ENCODE measurements at places on chromosomes 5 and 9.

GRCh38 chr5:10525124-10525495, 38.8 kb upstream of the ANKRD33B start:
- no peak for DNase-seq

DNA sequence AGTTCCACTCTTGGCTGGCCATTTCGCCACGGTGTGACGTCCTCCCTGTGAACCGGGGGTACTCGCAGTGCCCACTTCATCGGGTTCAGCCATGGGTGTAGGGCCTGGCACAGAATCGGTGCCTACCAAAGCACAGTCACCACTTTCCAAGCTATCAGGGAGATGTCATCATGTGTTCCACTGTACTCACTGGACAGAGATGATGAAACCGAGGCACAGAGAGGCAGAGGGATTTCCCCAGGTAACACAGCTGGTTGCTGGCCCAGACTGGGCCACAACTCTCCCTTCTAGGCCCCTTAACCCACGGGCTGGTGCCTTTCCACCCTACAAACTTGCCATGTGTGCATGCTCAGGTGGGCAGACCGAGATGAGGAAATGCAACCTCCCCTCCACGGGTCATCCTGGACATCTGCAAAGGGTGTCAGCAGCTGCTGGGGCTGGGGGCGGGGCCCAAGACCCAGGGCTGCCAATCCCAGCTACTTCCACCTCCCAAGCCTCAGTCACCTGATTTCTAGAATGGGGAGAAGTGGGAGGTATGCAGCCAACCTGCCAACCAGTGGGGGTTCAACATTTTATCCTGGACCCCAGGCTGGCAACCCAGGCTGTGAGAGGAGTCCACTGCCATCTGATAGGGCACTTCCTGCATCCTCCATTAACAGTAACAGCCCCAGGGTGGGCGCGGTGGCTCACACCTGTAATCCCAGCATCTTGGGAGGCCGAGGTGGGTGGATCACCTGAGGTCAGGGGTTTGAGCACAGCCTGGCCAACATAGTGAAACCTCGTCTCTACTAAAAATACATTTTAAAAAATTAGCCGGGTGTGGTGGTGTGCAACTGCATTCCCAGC, 893 bp upstream of the SH2D3C start:
- DNase-seq: peak; percentile 53

- DNase-seq: peak; percentile 73
These were observed 8.7 kb downstream of the STK10 start for GRCh38 chr5:172178991-172179989.

- DNase-seq: no peak
These were observed 596.0 kb downstream of the SEMA5A start for GRCh38 chr5:8949908-8950307.

DNA sequence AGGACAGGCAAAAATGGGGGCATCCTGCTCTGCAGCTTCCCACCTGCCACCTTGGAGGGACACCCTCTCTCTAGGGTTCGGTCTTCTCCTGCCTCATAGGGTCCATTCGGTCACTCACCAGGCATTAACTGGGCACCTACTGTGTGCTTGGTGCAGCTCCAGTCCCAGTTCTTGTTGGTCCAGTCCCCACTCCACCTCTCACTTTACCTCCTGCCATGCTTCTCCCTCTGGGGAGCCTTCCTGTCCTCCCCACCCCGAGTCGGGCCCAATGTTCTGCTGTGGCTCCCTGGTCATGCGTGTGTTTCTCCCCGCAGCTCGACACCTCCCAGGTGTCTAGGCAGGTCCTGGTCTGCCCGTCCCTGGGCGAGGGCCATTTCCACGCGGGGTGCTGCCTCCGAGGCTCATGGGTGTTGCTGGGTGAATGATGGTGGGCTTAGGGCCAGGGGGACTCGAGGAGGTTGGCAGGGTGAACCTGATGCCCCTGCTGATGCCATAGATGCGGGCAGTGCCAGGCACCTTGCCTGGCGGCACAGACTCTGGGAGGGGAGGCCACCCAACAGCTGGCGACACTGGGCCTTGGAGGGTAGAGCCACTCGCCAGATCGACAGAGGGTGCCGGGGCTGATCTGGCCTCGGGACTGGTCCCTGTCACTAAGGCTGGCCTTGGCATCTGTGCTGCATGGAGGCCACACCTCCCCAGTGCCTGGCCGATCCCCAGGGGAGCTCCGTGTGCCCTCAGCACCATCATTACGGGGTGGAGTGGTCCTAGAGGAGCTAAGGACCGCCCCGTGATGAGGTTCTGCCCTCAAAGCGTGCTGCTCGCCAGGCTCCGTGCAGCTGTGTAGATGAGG, 66.0 kb upstream of the RNU6ATAC start:
- no peak for DNase-seq

DNA sequence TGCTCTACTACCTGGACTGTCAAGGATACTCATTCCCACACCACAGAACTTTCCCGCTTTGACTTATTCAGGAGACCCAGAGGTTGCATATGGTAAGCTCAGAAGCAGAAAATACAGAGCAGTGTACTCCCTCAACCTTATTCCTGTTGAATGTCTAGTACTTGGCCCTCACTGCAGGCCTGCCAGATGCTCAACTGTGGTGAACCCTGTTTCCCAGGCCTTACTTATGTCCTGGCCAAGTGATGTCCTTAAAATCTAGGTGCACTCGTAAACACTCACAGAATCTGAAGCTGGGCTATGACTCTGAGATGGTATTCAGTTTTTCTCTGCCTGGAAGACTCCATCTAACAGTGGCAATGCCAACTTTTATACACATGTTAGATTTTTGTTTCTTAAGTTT, 21.0 kb downstream of the DIAPH1 start:
- no peak for DNase-seq

- DNase-seq: no peak
These were observed 59.0 kb downstream of the STARD4 start for GRCh38 chr5:111453295-111453694.

- DNase-seq: no peak
These were observed 93.8 kb downstream of the CSNK1G3 start for GRCh38 chr5:123605822-123606221.

DNA sequence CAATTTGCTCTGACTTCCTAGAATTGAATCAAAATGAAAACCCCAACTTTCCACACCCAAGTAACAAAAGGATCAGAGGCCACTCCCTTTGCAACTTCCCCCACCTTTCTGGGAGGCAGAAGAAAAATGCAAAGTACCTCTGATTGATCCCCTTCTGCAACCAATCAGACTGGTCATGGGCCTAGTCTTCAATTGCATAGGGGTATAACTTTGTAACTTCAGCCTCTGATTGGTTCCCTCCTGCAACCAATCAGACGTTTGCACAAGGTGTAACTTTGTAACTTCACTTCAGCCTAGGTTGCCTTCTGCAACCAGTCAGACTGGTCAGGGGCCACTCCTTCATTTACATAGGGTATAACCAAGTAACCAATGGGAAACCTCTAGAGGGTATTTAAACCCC, 38.3 kb upstream of the CNOT6 start:
- DNase-seq: no peak

GRCh38 chr5:142772446-142773293, 2.5 kb downstream of the ARHGAP26 start:
- DNase-seq: no peak

DNA sequence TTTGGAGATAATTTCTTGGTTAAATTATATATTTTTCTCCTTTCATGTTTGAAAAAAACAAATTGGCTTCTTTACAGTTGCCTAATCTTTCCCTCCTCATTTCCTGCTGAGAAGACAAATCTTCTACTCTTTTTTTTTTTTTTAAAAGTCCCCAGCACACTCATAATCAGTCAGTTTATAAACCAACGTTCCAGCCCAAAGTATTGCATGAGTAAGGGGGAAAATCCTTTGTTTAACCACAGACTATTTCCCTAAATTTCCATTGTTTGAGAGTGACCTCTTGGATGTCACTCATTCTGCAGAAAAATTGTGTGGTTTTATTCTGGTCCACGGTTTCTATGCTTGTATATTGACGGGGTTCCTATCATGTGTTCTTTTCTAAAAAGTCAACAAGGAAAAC, 55.1 kb upstream of the TLR4 start:
- DNase-seq: no peak

- DNase-seq: no peak
These were observed 11.9 kb downstream of the APBA1 start for GRCh38 chr9:69660304-69660703.

- DNase-seq: peak; percentile 15
These were observed 58.9 kb downstream of the DAP start for GRCh38 chr5:10702040-10702629.

DNA sequence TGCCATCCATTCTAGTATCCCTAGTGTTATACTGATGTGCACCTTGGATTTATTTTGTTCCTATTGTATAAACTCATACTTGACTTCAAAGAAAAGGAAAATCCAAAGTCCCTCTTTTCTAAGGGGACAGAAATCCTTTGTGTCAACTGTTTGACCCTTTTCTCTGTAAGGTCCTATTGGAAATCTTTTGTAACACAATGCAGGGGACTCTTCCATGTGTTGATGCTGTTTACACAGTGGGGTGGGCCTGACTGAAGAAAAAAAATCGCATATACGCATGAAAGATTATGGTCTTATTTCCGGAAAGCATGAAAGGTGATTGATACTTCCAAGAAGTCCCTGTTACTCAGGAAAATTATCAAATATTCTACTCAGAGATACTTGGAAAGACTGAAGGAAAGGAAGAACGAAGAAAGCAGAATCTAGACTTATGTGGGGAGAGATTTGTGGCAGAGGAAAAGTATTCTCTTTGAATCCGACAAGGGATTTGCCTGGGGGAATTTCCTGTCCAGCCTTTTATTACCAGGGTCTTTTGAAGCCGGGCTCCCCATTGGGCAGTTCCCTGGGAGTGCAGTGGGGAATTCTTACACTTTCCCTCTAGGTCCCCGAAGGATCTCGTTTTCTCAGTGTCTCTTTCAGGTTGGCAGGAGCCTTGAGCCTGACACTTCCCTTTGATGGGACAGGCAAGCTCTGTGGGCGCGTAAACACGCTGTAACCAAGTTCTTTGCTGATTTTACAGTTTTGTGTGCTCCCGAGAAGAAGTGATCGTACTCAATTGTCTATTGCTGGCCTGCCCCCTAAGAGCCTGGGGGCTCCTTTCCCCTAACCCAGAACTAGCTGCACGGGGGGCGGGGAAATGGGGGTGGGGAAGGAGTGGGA, 779 bp upstream of the VCAN start:
- DNase-seq: peak; percentile 77

- no peak for DNase-seq
These were observed 254.7 kb downstream of the NR3C1 start for GRCh38 chr5:143148771-143149170.

GRCh38 chr9:3180696-3181048, 336.8 kb upstream of the PUM3 start:
- no peak for DNase-seq

GRCh38 chr5:1918488-1919208, 35.9 kb upstream of the IRX4 start:
- no peak for DNase-seq

DNA sequence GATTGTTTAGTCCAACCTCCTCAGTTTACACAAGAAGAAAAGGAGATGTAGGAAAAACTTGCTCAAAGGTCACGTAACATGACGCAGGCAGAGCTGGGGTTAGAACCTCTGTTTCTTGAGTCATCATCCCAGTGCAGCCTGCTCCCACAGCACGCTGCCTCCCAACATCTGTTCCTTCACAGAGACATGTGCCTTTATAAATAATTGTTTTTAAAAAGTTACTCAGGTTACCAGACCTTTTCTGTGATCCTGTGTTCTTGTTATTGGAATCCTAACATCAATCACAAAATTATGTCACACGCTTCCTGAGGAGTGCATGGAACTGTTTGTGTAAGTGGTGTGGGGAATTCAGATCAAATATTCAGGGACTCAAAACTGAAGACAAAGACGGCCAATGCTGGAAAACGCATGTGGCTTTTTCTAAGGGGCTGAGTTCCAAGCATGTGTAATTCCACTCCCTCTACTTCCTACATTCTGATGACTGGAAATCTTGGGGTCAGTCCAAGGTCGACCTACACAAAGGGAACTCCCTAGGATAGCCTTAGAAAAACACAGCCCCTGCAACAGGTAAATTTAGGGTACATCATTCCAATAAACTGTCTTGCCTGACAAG, 184.3 kb downstream of the TSSK1B start:
- DNase-seq: peak; percentile 65

GRCh38 chr5:114412510-114413171, 50.8 kb downstream of the KCNN2 start:
- no peak for DNase-seq

- DNase-seq: no peak
These were observed 46.4 kb upstream of the FAM170A start for GRCh38 chr5:119582987-119583386.

- peak; percentile 93 for DNase-seq
These were observed at the start of gene FRMD3 for GRCh38 chr9:83538172-83538889. TSS of gene FRMD3 (minus strand) at chr9:83538401. CDS start at chr9:83538231, 170 bp downstream.

GRCh38 chr9:131817627-131818026, 77.8 kb upstream of the RAPGEF1 start:
- DNase-seq: peak; percentile 64

GRCh38 chr5:87650284-87650683, 237.6 kb upstream of the CCNH start:
- no peak for DNase-seq

DNA sequence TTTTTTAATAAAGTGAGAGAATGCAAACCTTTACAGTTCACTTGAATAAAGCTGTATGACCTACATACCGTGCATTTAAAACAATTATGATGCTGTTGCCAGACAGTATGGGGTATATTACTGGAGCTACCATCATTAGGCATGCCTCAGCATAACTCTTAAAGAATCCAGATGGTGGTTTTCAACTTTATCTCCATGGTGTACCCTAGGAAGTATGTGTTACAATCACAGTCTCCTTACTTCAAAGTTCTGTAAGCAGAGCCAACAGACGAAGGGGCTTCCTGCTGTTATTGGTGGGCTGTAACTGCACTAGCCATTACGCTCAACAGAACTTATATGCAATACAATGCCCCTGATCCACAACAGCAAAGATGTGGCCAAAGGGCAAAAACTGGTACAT, 803.3 kb downstream of the DTWD2 start:
- DNase-seq: no peak

- DNase-seq: no peak
These were observed 581.7 kb upstream of the RIOK2 start for GRCh38 chr5:97764700-97765099.

- DNase-seq: no peak
These were observed 100.1 kb downstream of the PLCXD3 start for GRCh38 chr5:41410307-41410706.

DNA sequence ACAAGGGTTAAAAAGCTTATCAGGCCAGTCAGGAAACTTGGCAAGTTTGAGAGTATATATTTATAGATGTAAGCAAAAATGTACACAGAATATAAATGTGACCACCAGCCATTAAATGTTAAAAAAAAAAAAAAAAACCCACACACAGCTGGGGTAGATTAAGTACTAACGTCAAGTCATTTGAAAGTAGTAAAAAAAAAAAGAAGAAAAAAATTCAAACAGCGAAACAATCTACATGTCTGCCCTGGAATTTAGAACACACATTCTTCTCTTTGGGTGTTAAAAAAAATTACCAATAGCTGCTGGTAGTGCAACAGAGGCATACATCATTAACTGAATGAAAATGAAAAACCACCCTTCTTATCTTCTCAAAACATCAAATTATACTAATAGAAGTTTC, 269.7 kb downstream of the MLLT3 start:
- no peak for DNase-seq

- DNase-seq: no peak
These were observed 10.5 kb upstream of the MYOT start for GRCh38 chr5:137856916-137857862.
